Muscle of arm (tissue), 14 donors: ENCODE measurements at places on chromosomes 3 and 15.

DNA sequence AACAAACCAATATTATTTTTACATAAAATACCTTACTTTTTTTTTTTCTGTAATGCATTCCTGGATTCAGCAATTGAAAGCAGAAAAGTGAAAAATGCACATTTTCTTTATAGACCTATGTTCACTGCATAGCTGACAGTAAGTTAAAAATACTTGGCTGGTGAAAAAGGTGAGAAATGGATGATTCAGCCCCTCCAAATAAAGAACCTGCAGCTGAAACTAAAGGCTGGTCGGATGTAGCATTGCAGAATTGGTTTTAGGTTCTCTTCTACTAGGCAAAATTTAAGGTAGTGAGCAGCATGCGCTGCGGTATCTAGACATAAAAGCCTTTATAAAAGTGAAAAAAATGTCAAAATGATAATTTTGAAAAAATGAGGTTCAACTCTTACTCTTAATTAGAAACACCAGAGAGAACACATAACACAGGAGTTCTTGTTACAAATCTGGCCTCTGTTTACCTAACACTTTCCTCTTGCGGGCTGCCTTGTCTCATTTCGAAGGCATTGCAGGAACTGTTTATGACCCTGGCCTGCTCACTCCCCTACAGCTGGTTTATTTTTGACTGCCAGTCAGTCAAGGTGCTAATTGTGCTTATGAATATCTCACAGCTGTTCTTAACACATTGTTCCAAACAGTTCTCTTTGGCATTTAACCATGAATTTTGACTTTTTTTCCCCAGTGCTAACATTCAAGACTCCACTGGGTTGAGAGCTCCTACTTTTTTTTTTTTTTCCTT is 455.4 kb upstream of the TBL1XR1 start:
- DNase-seq = no peak

DNA sequence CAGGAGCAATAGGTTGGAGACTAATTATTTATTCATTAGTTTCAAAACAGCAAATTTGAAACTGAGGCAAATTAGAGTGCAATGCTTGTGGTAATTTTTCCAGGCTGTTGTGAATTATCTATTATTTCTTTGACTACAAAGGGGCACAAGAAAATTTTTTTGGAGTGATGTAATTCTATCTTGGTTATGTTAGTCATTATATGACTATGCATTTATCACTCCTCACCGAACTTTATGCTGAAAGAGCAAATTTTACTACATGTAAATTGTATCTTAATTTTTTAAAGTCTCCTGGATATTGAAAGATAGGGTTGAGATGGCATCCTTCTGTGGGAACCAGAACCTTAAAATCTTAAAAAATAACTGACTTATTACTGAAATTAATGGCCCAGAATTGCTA is 320.0 kb upstream of the ROBO1 start:
- DNase-seq = no peak

- no peak for DNase-seq
These were observed 37.5 kb downstream of the SERPINI1 start for GRCh38 chr3:167772992-167773391.

- no peak for DNase-seq
These were observed 74.5 kb upstream of the SLC6A1 start for GRCh38 chr3:10918011-10918410.

GRCh38 chr3:71673486-71673885 is 51.7 kb downstream of the EIF4E3 start:
- no peak for DNase-seq

DNA sequence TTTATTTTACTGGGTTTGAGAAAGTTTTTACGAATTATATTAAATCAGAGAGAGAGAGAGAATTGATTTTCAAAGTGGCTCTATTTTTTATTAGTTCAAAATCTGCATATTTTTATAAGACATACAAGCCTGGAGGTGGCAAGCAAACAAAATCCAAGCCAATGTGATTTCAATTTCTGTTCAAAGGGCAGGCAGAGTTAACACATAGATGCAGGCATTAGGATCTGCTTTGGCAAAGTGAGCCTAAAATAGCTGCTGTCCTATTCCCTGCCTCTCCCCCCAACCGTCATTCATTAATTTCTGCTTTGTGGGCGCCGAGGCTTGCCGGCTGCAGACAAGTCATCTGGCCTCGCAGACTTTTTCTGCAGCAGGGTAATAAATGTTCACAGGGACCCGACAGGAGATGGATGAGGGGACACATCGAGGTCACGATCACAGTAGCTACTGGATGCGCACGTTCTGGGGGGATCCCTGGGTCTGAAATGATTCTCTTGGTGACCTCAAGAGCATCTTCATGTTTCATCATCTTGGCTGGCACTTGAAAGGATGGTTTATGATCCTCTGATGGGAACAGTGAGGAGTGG is 123.9 kb upstream of the SLC6A11 start:
- DNase-seq = no peak

DNA sequence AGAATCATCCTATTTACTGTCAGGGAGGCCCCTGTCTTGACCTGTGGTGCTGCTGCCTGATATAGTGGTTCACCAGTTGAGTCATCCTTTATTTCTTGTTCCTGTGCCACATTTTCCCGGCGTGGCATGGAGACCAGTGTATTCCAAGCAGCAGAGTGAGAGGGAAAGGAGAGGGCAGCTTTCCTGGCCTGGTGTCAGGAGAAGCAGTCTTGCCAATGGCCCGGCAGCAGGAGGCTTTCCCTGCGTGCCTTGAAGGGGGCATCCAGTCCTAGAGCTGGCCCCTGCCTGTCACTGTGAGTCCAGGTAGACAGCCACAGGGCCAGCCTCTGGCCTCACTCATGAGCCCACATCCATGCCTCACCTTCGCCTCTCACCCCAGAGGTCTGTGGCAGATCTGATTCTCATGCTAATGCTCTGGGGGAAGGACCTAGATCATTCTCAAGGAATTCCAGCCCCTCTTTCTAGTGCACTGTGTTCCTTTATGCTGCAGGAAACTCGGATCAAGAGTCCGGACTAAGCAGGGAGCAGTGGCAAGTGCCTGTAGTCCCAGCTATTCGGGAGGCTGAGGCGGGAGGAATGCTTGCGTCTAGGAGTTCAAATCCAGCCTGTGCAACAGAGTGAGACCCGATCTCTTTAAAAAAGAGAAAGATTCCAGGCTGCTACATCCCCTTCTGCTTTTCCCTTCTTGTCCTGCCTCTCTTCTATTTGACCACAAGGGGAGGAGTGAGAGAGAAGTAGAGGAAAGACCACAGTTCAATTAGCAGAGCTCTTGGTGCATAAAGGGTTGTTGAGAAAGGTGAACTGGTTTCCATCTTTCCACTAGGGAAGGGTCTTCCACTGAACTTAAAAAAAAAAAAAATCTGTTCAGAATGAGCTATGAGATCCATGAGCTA is 66.8 kb upstream of the HACD2 start:
- no peak for DNase-seq

DNA sequence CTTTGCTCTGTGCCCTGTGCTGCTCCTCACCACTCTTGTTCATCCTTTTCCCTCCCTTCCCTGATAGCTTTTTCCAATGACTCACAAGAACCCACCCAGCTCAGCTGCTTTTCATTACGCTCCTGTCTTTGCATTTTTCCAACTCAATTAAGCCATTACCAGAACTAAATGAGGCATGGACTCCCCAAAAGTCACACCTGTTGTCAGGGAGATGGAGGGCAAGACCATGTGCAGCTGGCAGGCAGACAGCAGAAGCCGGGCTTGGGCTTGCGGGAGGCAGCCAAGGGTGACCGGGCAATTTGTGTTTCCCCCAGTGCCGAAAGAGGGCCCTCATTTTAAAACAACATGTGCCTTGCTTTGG is 64.3 kb downstream of the CASR start:
- DNase-seq = no peak

- DNase-seq = no peak
These were observed 834 bp upstream of the GREM1 start for GRCh38 chr15:32716915-32717425.

- no peak for DNase-seq
These were observed 157.5 kb downstream of the NUP210 start for GRCh38 chr3:13262493-13263211.

- no peak for DNase-seq
These were observed 277.1 kb downstream of the EDEM1 start for GRCh38 chr3:5464649-5465048.

GRCh38 chr15:84731774-84732173 is 15.8 kb upstream of the SEC11A start:
- no peak for DNase-seq

DNA sequence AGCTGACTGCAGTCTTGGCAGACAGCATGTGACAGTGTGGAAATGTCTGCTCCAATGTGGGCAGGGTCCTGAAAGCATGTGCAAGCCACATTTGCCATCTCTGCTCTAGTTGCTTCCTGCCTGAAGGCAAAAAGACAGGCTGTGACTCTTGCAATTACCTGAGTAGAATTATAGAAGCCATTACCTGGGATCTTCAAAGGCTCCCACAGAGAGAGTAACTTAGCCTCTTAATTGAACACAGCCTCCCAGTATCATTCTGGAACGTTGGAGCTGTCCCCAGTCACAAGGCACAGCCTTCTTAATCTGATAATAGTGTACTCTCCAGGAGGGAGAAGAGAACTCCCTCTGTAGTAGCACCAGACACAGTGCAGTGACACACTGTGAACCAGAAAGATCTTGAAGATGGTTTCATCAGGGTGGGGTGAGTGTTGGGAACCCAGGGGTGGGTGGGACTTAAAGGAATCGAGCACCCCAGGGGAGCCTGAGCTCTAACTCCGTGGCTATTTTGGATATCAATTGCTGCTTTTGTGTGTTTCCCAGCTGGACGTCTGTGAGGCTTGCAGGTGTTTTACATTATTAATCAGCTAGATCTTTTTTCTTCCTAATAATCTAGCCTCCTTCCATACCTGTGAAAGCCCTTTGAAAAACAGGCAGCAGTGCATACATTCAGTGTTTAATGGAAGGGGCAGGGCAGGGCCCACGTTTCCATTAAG is 40.6 kb upstream of the GLCE start:
- DNase-seq = no peak

- DNase-seq = no peak
These were observed 34.6 kb downstream of the PAK2 start for GRCh38 chr3:196774191-196774820.

- DNase-seq = no peak
These were observed 219.7 kb upstream of the LRIG1 start for GRCh38 chr3:66720508-66720907.

DNA sequence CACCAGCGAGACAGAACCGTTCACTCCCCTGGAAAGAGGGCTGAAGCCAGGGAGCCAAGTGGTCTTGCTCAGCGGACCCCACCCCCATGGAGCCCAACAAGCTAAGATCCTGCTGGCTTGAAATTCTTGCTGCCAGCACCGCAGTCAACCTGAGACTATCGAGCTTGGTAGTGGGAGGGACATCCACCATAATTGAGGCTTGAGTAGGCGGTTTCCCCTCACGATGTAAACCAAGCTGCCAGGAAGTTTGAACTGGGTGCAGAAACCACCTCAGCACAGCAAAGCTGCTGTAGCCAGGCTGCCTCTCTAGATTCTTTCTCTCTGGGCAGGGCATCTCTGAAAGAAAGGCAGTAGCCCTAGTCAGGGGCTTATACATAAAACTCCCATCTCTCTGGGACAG is 151.0 kb downstream of the MBNL1 start:
- no peak for DNase-seq

GRCh38 chr3:76656531-76657070 is 383.3 kb upstream of the ROBO2 start:
- no peak for DNase-seq

DNA sequence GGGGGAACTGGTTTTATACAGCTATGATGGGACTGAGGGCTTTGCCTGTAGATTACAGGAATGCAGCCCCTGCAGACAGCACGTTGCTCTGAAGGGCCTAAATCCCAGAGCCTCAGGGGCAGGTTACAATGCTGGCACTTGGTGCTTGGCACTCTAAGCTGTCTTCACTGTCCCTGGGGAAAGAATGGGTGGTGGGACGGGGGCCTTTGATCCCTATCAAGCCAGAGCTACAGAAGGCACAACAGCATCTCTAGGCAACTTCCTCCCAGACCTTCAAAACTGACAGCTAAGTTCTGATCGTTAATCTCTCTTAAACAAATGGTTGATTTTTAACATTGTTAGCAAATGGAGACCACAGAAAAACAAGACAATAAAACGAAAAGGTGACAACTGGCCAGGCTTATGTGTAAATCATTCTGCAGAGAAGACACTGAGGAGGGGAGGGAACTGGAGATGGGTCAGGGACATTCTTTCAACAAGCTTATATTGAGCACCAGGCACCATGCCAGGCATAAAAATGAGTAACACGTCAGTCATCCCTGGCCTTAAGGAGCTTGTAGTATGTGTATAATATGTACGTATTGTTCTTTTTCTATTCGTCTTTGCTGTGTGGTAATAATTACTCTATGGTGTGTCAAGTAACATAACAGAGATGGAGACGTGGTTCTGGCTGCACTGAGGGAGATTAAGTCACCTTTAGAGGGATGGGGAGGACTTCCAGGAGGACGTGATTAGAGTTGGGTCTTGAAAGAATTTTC is 49.1 kb downstream of the CA12 start:
- DNase-seq = no peak

DNA sequence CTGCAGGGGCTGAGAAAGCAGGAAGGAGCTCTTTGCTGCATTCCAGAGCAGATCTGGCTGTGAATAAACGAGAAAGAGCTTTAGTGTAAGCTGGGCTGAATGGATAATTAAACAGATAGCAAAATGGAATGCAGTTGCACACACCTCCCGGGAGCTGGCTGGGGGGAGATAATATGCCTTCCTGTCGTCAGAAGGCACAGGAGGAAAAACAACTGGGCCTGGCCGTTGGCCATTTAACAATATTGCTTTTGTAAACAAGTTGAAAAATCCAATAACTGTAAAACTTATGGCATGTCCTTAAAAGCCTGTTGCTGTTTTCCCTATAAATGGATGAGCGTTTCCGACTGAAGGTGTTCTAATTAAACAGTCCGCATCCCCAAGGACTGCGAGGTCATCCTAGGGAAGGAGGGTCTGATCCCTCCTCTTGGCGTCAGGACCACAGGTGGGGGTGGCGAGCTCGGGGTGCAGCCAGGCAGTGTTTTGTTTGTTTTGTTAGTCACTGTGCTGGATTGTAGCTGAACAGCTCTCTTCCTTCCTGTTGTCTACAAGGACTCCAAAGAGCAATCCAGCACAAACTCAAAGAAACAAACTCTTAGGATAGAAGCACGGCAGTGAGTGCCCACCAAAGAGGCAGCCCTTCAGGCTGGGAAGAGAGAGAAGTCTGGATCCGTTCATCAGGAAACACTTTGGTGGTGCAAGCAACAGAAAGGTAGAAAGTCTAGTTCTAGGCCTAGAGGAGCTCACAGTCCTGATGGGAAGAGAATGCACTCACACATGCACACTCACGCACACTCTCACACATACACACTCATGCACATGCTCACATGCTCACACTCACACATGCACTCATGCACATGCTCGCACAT is 133.4 kb upstream of the SMAD3 start:
- no peak for DNase-seq

GRCh38 chr15:69342460-69343076 is 43.9 kb downstream of the PAQR5 start:
- DNase-seq = no peak

DNA sequence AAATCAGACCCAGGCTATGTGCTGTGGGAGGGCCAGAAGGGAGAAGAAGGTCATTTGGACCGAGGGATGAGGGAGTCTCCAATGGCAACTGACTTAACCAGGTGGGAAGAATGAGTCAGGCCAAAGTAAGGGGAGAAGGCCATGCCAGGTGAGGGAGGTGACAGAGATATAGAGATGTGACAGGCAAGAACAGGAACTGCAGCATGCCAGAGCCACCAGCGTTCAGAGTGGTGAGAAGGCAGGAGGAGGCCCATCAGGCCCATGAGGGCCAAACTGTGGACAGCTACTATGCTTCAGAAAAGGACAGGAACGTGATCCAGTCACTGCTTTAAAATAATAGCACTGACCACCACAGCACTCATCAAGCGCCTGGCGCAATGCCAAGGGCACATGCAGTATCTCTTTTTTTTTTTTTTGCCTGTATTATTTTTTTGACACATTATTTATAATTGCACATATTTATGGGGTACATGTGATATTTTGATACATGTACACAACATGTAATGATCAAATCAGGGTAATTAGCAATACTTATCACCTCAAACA is 154.3 kb upstream of the IGF1R start:
- DNase-seq = no peak
